COLO829 (cell line): ENCODE measurements at places on chromosomes 6 and 20.
A peak's percentile ranks its signal among the peaks of the same experiment; 100 is the strongest.

- DNase-seq, result no peak
Observed at GRCh38 chr20:59640267-59640666, 35.9 kb downstream of the PHACTR3 start.

DNA sequence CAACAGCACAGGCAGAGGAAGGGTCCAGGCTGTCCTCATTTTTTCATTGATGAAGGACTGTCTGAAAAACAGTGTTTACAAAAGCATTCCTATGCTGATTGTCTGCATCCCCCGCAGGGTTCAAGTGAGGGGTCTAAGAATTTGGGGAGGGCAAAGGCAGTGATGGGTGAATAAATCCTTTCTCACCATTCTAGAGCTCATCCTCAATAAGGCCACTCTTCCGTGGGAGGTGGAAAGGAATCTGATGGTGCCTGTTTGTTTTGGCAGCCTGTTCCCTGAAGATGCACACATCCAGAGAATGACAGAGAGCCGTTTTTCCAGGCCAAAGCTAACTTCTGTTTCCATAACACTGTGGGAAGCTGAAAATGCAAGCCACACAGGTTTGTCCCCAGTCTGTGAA, 164.5 kb downstream of the MOXD1 start:
- peak; percentile 17 for DNase-seq

GRCh38 chr6:150266963-150267685, 101.7 kb upstream of the IYD start:
- no peak for DNase-seq

DNA sequence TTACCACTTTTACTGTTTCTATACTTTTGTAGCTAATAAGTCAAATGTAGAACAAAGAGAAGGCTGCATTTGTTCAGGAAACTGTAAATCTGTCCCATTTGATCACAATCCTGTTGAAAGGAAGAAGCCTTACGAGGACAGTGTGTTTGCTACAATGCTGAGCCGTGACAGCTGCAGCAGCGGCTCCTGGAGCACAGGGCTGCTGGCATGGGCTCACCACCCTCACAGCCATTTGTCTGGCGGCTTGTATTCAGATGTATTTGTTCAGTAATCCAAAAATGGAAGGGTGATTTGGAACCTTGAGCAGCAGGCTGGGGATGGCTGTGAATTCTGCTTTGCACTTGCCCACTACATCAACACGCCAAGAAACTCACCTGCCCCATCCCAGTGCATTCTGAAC, 5.7 kb downstream of the TUBB2A start:
- DNase-seq, result no peak

DNA sequence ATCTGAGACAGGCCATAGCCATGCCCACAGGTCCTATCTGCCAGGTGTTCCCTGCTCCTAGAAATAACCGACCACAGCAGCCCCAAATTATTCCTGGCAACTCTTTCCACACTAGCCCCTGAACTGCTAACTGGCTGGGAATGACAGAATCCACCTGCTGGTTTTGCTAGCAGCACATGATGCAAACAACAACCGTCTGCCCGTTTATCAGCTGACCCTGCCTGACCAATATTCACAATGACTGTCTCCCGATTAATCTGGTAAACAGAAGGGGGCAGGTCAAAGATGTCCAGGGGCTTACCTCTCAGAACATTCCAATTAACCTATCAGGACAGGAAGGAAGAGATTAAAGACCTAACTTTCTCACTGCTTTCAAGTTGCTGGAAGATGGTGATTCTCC, 101.5 kb downstream of the NRSN1 start:
- no peak for DNase-seq
